ENCODE measurements at places on chromosomes 16 and 17.
A peak's percentile ranks its signal among the peaks of the same experiment; 100 is the strongest.

DNA sequence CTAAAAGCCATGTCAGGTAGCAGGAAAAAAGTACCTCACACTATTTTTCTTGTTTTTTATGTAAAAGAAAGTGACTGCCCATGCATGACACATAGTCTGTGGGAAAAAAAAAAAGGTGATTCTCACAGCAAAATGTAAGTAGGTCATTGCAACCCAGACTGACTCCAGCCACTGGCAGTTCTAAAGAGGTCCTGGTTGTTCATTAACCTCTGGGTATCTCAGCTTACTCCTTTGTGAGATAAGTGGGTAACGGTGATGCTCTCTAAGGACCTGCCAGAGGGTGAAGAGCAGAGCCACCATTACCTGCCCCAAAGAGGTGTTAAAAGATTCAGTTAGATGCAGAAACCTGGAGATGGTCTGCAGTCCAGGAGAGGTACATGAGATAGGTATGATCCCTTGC is 531.9 kb downstream of the GRIN2A start:
- no peak for DNase-seq

GRCh38 chr17:15119968-15120367 is 145.2 kb downstream of the PMP22 start:
- no peak for DNase-seq

GRCh38 chr16:64648282-64648681 is 473.6 kb downstream of the CDH11 start:
- no peak for DNase-seq

DNA sequence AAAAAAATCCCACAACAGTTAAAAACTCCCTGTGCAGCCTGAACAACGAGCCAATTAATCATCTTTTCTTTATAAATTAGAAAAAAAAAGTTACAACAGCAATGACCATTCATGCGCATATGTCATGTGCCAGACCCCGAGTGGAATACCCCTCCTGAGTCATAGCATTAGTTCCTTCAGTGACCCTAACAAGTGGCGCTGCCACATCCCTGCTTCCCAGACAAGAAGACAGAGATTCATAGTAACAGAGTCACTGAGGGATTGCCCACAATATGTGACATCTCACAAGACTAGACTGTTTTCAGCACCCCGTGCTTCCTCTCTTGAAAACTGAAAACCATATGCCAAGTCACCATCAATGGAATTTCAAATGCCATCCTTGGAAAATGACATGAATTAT is 7.9 kb downstream of the UMOD start:
- no peak for DNase-seq

DNA sequence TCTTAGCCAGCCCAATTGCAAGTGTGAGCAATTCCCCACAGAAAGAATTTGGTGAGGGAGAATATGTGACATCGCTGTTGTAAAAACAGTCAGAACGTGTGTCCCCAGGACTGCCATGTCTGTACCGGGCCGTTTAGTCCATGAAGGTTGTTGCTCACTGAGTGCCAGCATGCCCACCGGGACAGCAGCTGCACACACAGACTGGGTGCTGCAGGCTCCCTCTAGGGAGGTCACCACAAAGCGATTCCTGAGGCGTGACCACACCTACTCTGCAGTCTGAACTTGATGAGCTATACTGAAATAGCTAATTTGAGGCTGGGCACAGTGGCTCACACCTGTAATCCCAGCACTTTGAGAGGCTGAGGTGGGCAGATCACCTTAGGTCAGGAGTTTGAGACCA is 44.1 kb upstream of the ADORA2B start:
- no peak for DNase-seq

DNA sequence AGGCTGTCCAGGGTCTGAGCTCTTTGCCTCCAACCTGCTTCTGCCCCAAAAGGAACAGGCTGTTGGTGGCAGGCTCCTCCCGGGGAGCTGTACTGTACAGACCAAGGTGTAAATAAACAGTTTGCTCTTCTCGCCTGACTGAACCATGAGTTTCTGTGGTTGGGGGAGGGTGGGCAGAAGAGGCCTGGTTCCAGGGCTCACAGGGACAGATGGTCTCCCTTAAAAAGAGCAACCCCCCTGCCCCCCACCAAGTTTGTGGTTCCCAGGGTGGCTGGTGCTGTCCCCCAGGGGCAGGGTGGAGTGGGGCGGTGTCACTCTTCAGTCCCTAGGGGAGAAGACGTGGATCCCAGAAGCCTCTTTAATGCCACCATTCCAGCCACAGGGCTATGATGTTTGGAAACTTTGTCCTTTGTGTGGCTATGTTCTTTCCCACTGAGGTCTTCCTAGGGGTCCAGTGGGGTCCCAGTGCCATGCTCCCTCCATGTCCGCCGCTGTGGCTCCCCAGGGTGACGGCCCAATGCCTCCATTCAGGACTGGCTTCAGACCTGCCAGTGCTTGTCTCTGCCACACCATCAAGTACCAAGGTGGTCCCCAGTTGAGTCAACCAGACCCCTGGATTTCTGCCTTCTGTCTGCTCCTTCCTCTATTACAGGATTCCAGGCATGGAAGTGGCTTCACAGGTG is 146.7 kb downstream of the RAB11FIP4 start:
- no peak for DNase-seq

DNA sequence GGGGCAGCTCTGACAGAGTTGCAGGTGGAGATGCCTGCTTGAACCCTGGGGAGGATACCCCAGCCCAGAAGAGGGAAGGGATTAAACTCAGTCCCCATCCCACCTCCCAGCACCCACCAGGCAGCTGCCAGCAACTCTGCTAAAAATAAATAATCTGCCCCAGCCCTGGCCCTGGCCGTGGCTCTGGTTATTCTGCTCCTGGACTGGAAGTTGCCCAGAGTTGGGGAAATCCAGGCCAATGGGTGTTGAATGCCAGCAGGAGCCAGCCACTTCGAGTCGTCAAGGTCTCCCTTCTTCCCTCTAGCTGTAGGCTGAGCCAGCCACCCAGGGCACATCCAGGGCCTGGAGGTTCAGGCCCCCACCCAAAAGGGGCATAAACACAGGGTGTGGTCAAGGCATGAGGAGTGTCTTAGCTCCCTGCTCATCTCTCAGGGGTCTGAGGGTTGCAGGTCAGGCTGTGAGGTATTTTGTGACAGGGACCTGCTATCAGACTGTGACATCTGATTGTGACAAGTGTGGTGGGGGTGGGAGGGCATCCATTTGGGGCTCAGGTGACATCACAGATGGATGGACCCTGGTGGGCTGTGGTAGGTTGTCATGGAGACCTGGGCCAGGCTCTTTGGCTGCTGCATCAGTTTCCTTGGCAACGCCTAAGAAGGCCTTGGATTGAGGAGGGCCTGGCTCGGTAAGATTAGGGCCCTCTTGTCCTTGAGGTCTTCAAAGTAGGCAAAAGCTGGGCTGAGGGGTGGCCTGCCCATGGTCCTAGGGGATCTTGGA is 1.0 kb upstream of the RRAD start:
- DNase-seq: no peak

GRCh38 chr16:3058139-3059030 is 7.1 kb upstream of the IL32 start:
- DNase-seq: no peak

GRCh38 chr17:55418369-55419268 is 3.0 kb downstream of the MMD start:
- no peak for DNase-seq

DNA sequence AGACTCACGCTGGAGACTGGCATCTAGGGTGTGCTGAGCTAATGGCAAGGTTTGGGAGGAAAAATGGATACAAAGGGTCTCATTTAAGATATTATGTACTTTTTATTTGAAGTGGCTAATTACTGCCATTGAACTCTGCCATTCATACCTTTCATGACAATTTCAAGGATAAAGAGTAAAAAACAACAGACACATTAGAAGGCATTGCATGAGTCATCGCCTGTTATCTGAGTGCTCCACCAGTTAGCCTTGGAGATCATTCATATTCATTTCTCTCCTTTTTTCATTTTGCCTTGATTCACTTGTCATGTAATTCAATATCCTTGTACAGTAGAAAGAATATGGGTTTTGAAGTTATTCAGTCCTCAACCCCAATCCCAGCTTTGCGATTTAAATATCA is 109.5 kb downstream of the CDH8 start:
- DNase-seq: no peak

GRCh38 chr17:77915594-77916021 is 42.9 kb upstream of the TNRC6C start:
- no peak for DNase-seq

DNA sequence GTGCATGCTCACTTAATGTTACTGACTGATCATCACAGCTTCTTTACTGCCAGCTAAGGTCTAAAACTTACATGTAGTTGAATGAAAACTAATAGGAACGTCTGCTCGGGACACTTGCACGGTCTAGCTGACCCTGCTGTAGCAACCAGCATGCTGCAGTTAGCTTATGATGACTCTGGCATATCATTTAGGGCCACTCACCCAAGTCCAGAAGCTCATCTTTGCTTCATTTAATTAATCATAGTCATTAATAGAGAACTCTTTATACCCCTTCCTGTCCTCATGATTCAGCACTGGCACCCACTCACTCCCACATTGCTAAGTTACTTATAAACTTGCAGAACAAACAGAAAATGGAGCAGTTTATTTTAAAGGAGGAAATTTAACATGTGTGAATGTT is 136.3 kb downstream of the NLK start:
- no peak for DNase-seq

DNA sequence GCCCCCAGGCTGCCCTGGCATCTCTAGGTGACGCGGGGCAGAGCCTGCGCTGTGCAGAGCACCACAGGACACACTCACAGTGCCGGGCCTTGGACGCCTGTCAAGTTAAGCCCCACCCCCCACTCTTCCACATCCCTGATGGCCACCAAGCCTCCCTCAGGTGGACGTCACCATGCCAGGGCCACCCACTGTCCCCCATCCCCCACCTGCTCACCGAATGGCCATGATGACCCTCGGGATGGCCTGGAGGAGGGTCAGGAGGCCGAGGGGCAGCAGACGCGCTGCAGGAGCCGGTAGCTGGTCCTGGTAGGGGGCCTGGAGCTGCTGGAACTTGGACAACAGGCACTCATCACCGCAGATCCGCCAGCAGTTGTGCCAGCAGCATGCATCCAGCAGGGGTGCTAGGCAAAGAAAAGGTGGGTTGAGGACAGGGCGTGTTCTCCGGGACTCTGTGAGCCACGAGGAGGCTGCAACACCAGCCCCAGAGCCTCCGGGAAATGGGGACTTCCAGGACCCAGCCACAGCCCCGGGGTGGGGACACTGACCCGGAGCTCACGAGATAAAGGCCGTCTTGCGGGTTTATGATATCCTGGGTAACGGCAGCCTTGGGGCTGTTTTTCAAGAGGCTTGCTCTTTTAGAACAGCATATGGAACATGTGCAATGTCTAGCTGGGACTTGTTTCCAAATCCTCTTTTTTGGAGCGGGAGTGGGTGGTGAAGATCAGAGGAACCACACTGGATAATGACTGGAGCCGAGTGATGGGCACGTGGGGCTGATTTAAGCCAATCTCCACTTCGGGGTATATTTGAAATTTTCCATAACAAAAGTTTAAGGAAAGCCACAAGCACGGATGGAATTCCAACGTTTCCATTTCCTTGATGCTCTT is 11.4 kb downstream of the C16orf95 start:
- no peak for DNase-seq

GRCh38 chr16:24297375-24297774 is 41.2 kb downstream of the CACNG3 start:
- DNase-seq: no peak

DNA sequence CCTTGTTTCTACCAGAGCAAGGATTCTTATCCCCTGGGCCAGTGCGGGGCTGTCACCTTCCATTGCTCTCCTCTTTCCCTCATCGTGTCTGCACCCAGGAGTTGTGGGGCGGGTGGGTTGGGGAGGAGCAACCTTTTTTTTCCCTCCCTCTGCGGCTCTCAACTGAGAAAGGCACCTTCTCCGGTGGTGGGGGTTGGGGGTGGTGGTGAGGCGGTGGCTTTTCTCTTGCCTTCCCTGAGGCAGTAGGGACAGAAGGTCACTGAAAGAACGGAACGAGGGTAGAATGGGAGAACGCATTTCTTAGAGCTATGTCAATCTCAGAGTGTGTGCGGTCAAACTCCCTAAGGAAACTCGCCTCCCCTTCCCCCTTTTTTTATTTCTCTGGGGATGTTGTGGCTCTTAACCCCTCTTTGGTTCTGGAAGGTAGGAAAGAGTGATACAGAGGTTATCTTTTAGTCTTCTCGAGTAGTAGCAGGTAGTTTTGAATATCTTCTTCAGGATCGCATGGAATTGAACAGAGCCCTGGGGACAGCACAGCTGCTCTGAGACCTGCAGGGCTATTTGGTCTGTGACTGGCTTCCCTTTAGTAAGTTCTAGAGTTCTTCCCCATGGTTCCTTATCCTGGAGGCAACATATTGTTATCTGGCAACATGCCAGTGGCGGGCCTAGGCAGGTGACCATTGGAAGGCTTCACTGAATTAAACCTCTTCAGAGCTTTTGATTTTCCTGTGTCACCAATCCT is 994 bp downstream of the CLTC start:
- DNase-seq: peak; percentile 30

GRCh38 chr17:44502598-44503146 is 534 bp downstream of the GPATCH8 start:
- DNase-seq: no peak

DNA sequence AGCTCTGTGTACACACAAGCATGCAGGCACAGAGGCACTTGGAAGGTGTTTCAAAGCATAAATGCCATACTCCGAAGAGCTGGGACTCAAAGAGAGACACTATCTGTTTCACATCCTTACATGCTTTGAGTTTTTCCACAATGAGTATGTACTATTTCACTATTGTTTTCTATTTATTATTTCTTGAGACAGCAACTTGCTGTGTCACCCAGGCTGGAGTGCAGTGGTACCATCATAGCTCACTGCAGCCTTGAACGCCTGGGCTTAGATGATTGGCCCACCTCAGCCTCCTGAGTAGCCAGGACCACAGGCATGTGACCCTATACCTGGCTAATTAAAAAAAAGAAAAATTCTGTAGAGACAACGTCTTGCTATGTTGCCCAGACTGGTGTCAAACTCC is 31.6 kb downstream of the CYB5D2 start:
- DNase-seq: no peak

DNA sequence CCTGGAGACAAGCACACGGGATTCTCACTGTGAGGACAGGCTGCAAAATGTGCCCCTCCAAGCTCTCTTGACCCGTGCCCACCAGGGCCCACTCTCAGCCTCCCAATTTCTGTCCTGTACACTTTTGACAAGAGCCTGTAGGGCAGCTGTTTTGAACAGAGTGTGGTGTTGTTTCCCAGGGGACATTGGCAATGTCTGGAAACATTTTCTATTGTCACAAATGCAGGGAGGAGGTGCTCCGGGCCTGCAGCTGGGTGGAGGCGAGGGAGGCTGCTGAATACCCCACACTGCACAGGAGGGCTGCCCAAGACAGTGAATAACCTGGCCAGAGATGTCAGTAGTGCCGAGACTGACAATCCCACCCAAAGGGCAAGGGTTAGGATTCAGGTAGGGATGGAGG is 10.5 kb downstream of the CEP295NL start:
- no peak for DNase-seq

- DNase-seq: no peak
Measured at GRCh38 chr17:38608648-38609047, 2.9 kb upstream of the SRCIN1 start.

DNA sequence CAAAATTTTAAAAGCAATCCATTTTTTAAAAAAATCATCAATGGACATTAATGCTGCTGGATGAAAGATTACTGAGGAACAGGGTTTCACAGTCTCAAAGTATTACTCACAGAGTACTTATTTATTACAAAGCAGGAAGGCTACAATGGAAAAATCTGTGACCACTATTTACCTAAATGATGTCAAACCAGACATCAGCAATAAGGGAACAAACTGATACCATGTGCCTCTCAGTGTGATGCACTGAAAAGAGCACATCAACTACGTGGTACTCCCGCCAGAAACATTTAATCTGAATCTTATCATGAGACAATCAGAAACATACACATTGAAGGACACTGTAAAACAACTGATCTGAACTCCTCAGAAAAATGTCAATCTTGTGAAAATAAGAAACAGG is 124.2 kb downstream of the PARN start:
- no peak for DNase-seq
